Caco-2 (cell line): ENCODE measurements at places on chromosomes 1 and 21. TPM values are rescaled to one million over a fixed set of nuclear protein-coding genes. Genes with fewer than 3 reads are reported as not detected.

DNA sequence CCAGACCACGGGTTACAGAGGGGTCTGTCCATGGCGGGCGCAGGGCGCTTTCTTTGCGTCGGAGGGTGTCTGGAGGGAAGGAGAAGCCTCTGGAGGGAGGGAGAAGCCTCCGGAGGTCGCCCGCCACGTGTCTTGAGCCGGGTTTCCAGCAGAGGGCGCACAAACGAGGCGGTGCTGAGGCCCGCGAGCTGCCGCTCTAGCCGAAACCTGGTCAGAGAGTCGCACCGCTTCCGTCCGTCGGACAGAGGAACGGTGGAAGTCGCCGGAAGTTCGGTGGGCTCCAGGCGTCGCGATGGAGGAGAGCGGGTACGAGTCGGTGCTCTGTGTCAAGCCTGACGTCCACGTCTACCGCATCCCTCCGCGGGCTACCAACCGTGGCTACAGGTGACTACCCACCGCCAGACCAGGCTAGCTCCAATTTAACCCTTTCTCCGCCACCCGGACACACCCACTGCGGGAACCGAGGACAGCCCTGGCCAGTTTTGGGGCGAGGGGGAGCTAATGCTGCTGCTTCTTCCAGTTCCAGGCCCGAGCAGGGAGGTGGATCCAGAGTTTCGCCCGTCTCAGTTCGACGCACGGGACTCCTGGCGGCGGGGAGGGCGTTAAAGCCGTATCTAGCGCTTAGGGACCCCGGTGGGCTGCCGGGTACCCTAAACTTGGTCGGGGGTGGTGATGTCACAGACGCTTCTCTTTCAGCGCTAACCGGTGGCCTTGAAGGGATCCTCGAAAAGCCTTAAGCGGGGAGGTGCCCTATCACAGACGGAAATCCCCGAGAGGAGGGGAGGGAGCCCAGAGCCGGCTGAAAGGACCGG lies at the start of gene NECAP2:
Gene NECAP2 (plus strand): TSS at position 255 of the 812 bp plus-strand sequence. CDS start 38 bp downstream, at position 293.
- H3K4me1 ChIP-seq, result no peaks in the 10 kb centered on the region
- no peaks in the 10 kb centered on the region for H3K36me3 ChIP-seq
- DNase-seq, result peak; percentile 95
- peak within 1 kb of the TSS; percentile 96 for H3K27ac ChIP-seq
- peak within 1 kb of the TSS; percentile 78 for H3K4me3 ChIP-seq
- H3K27me3 ChIP-seq, result no peaks in the 10 kb centered on the region

- H3K27ac ChIP-seq, result no peak overlapping the region
- H3K4me3 ChIP-seq, result no peak overlapping the region
- H3K4me1 ChIP-seq, result no peaks in the 10 kb centered on the region
- no peaks in the 10 kb centered on the region for H3K36me3 ChIP-seq
Observed at GRCh38 chr1:46041974-46042373, 90.5 kb downstream of the PIK3R3 start.

GRCh38 chr1:85578321-85579295 lies 2.0 kb upstream of the CCN1 start:
- no peaks in the 10 kb centered on the region for H3K27me3 ChIP-seq
- H3K4me3 ChIP-seq, result no peak overlapping the region
- no peak overlapping the region for H3K27ac ChIP-seq
- H3K4me1 ChIP-seq, result peaks cover 35% of the 10 kb centered on the region
- DNase-seq, result no peak

DNA sequence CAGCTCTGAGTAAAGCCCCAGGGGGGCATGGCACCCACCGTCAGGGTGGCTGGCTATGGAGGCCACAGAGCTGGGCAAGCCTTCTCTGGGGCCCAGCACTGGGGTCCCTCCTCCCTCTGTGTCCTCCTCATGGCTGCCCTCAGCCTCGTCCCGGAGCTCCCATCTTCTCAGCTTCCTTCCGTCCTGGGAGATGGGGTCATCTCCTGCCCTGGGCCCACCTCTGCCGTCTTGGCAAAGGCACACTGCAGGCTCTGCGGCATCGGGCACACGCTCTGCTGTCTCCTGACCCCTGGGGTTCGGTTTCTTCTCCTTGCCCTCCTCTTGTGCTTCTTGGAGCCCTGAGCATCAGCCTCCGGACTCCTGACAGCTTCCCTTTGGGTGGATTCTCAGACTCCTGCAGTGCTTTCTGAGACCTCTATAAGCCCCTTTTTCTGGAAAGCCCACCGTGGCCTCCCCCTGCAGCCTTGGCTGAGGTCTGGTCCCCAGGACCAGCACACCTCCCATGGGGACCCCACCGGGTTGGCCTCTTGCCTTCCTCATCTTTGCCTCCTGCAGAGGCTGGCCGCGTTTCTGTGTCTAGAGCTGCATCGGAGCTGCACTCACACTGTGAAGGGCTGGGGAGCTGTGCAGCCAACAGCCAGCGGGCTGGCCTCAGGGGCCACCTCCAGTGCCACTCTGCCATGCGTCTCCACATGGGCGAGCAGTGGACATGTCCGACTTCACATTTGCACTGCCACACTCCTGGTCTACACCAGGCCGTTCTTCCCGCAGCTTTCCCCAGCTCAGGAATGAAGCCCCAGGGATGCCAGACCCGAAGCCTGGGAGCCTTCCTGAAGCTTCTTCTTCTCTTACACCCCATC lies 11.6 kb downstream of the UMODL1 start:
- no peak for DNase-seq
- H3K27me3 ChIP-seq, result no peaks in the 10 kb centered on the region
- H3K36me3 ChIP-seq, result no peaks in the 10 kb centered on the region

DNA sequence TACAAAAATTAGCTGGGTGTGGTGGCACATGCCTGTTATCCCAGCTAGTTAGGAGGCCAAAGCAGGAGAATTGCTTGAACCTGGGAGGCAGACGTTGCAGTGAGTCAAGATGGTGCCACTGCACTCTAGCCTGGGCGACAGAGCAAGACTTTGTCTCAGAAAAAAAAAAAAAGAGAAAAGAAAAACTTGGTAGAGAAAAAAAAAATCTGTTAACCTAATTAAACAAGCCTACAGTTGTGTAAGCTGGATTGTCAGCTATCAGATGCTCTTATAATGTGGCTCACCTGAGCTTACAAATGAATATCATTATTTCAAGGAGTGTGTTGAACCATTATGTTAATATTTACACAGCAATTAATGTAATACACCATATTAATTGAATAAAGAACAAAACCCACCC lies 26.4 kb upstream of the EYA3 start:
- DNase-seq, result no peak
- no peaks in the 10 kb centered on the region for H3K4me1 ChIP-seq
- H3K27ac ChIP-seq, result no peak overlapping the region
- H3K27me3 ChIP-seq, result no peaks in the 10 kb centered on the region
- H3K4me3 ChIP-seq, result no peak overlapping the region
- no peaks in the 10 kb centered on the region for H3K36me3 ChIP-seq

The RIMKLA gene
- total RNA-seq, result 10.6 and 12.4 TPM in 2 replicates

The CRABP2 gene
- total RNA-seq, result 27.1 and 30.6 TPM in 2 replicates
